ENCODE measurements at places on chromosomes 6 and 20.

GRCh38 chr6:111444794-111445193 is 38.2 kb downstream of the REV3L start:
- DNase-seq: no peak

DNA sequence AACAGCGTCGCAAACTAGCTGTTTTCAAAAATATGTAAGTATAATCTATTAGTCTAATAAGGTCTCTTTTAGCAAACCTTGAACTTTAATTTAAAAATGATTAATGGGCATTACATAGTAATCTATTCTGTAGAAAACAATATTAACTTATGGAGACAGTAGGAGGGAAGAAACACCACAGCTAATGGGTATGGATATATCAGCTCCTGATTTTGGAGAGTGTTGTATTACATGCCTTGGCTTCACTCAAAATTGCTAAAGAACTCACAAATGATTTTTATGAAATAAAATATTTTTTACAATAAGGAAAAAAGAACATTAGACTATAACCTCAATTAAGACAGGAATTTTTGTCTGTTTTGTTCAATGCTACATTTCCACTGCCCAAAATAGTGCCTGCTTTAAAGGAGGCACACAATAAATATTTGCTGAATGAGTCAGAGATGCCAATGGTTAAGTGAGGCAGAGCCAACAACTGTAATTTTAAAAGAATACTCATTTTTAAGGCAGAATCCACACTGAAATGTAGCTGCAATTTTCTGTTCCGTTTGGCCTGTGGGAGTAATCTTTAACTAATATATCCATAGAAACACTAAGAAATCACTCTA is 15.7 kb downstream of the ATG5 start:
- no peak for DNase-seq

DNA sequence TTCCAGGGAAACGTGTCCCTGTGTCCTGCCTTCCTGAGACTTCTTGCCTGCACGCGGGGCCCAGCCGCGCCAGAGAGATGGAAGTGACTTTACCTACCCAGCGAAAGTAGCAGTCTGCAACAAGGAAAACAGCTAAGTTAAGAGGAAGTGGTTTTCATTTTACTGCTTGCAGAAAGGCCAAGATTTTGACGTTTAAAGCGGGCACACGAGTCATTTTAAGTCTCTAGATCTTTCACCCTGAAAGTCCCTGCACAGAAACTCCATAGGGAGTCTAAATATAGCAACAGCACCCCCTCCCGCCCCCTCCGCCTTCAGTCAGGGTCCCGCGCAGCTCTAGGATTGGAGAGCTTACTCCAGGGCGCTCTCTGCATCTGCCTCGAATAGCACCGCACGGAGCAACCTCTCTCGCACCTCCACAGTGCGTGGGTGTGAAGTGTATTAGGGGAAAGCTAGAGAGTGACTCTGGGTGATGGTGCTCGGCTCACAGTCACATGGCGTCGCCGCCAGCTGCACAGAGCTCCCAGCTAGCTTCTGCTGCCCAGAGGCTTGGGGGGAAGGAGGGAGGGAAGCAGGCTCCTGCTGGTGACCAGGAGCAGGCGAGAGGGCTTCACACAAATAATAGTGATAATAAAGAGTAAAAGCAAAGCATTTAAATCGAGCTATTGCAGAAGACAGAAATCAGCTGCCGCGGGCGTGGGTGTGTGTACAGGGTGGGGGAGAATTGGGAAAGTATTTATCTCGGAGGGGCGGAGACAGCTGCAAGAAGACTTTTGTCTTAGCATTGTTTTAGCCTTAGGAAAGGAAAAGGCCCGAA is 1.8 kb upstream of the KCNQ5 start:
- peak; percentile 50 for DNase-seq

DNA sequence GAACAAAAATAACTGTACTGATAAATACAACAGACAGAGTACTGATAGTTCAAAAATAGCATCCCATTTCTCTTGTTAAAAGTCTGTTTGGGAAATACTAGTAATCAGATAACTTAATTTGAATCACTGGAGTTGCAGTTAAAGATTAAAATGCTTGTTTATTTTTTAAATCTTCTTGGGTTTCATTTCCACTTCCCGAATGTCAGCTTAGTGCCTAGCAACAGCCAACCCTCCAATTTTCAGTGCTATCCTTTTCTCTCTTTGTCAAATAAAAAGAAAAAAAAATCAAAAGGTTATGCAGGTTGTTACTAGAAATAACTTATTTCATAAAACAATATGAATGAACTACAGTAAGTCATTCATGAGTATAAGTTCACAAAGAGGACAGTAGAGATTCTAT is 257.7 kb upstream of the STXBP5 start:
- DNase-seq: no peak

- no peak for DNase-seq
These were observed 45.4 kb upstream of the AGPAT4 start for GRCh38 chr6:161319231-161319630.

DNA sequence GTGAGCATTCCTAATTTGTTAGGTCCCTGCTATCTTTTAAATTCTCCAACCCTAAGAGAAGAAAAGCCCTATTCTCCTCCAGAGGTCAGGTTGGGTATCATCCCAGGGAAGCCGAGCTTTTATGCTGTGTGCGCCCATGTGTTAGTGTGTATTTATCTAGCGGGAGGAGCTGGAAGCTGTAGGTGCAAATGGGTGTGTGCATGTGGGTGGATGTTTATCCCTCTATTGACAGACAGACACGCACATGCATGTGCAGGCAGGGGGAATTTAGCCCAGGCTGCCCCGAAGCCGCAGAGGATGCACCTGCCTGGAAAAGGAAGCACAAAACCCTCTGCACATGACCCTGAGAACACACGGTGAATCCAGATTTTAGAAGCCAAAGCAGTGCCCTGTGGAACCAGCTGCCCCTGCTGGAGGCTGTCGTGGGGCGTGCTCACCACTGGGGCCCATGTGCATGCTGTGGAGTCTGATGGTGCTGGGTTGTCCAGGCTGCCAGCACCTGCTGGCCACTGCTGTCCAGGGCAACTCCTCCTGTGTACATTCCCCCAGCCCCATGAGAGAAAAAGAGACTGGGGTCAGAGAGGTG is 397.5 kb downstream of the TAF4 start:
- DNase-seq: no peak

GRCh38 chr6:113067612-113068275 is 720.6 kb downstream of the RFPL4B start:
- no peak for DNase-seq
